H1 (cell line): ENCODE measurements at places on chromosomes 7 and 10. TPM values are rescaled to one million over a fixed set of nuclear protein-coding genes. Genes with fewer than 3 reads are reported as not detected.

Gene WEE2
- total RNA-seq: not detected in 2 replicates

Gene CCL24
- total RNA-seq: not detected in 2 replicates

Gene MRPS24
- total RNA-seq: 132 and 133 TPM in 2 replicates

Gene ST7
- total RNA-seq: 17.4 and 18.0 TPM in 2 replicates

Gene CNOT4
- 24.3 and 25.8 TPM in 2 replicates for total RNA-seq

Gene ZNF25
- total RNA-seq: 0.78 and 1.3 TPM in 2 replicates

Gene IDI2
- total RNA-seq: not detected in 2 replicates

Gene PNLIP
- not detected in 2 replicates for total RNA-seq

Gene TUBAL3
- not detected in 2 replicates for total RNA-seq

Gene CTAGE6
- 0.13 TPM in 1 of 2 replicates, not detected in the other for total RNA-seq

Gene SP4
- total RNA-seq: 24.0 and 24.8 TPM in 2 replicates

Gene PDZD7
- 0.88 and 1.1 TPM in 2 replicates for total RNA-seq

Gene SPDYE2
- not detected in 2 replicates for total RNA-seq

Gene CYP2E1
- total RNA-seq: not detected in 2 replicates

Gene HHEX
- 1.5 and 1.7 TPM in 2 replicates for total RNA-seq

Gene PLXNA4
- 0.76 and 1.8 TPM in 2 replicates for total RNA-seq

Gene GPR22
- total RNA-seq: not detected in 2 replicates

GRCh38 chr7:112071856-112072255 lies 134.3 kb downstream of the DOCK4 start:
- DNase-seq: no peak

DNA sequence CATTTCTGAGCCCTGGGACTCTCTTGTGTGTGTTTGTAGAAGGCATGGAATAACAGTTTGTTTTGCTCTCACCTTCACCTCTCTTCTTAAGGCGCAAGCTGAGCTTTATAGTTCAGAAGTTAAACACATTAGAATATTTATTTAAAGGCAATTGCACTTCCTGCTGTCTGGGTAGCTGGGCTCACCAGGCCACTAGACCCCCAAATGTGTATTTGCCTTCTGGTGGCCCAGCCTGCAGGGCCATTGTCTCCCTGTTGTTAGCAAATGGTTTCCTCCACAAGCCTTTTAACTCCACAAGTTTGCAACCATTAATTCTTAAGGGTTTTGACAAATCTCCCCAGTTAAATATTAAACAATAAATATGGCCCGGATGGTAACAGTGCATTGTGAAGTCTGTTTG lies 31.1 kb upstream of the NEUROD6 start:
- peak; percentile 7 for DNase-seq

- peak; percentile 68 for DNase-seq
Observed at GRCh38 chr7:125316466-125316865, 386.8 kb upstream of the POT1 start.

DNA sequence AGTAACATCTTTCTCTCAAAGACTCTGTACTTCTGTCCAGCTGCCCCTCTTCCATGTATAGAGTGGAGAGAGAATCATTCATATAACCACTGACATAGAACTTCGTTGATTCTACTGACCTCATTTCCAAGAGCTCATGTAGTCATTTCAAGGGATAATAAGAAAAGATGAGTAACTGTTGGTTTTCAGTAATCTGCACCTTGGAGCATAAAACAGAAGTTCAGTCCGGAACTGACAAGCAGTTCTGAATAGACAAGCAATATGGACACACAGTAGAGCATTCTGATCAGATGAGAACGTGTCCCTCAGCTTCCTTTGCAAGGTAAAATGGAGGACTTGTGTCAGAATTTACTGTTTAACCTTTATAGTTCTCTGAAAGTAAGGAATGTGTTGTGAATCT lies 847.1 kb downstream of the REEP3 start:
- no peak for DNase-seq

- no peak for DNase-seq
Observed at GRCh38 chr10:51319173-51319435, 244.8 kb downstream of the PRKG1 start.

DNA sequence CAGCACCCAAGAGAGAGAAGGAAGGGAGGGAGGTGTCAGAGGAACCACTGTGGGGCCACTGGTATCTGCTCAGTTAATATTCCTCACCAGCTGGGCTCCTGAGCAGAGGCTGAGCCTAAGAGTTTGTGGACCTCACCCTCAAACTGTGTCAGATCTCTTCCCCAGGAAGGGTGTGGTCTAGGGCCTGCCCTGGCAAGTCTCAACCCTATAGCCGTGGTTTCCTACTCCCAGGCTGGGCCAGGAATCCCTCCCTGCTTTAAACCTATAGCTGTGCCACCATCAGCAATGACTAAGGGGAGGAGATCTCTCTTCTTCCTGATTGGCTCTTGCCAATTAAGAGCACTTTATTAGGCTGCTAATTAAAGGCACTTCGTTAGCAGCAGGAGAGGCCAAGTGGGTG lies 29.9 kb downstream of the POLL start:
- no peak for DNase-seq

GRCh38 chr7:131720703-131721102 lies 164.3 kb upstream of the PODXL start:
- DNase-seq: no peak

DNA sequence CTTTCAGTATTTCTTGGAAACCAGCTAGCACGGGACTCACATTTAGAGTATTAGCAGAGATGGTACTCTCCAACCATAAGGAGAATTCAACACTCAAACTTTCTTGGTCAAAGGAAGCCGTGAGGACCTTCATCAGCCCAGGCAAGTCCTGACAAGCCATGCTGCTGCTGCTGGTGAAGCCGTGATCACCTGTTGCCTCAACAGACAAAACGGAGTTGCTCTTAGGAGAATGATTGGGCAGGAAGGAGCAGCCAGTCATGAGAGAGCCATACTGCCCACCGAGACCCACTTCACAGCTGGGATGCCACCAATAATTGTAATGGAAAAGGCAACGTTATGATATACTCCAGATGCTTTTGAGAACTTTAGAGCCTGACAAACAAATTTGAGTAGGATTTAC lies 60.8 kb upstream of the PLPP4 start:
- no peak for DNase-seq

DNA sequence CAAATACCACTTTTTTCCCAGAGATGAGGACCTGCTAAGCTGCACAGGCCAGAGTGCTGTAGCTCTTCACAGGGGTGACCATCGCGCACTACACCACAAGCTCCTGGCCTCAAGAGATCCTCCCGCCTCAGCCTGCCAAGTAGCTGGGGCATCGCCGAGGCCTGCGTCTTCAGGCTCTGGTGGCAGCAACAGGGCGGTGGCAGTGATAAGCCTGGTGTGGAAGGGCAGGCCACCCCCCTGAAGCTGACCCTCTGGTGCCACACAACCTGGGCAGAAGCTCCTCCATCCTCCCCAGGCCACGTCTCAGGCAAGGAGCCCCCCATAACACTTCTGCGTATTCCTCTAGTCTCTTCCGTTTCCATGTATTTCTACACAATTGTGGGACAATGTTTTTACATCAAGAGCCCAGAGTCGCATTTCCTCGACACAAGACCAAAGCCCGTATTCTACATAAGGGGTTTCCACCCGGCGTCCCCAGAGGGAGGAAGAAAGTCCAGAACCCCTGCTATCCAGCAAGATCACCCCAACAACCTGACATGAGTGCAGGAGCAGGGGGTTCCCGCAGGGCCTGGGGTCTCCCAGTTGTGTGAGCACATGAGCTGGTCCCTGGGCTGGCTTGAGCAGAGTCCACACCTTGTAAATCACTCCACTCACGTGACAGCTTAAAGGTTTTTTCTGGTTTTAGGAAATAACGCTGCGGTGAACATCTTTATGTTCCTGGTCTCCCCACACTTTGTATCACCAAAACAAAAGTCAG lies 37.6 kb upstream of the NCAPG2 start:
- DNase-seq: peak; percentile 26

- no peak for DNase-seq
Observed at GRCh38 chr7:21243265-21243664, 184.6 kb upstream of the SP4 start.

GRCh38 chr7:47580811-47581331 lies 1.0 kb downstream of the TNS3 start:
- no peak for DNase-seq

GRCh38 chr10:533186-533585 lies 156.3 kb downstream of the DIP2C start:
- DNase-seq: no peak

GRCh38 chr7:55476852-55477780 lies 95.2 kb downstream of the VOPP1 start:
- no peak for DNase-seq

GRCh38 chr7:95725205-95725604 lies 47.1 kb upstream of the DYNC1I1 start:
- no peak for DNase-seq

DNA sequence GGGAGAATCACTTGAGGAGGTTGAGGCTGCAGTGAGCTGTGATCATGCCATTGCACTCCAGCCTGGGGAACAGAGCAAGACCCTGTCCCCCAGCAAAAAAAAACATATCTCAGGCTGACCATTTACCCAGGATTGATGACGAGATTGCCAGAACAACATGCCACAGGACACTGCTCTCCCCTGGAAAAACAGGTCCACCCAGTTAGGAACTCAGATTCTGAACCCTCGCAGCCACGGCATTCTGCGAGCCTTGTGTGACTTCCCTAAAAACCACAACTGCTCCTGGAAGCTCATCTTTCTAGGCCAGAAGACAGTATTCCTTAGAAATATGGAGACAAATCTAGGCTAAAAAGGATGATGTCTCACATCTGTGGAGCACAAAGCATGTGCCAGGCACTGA lies 42.1 kb upstream of the SH2B2 start:
- DNase-seq: no peak

GRCh38 chr7:2493205-2494164 lies 17.3 kb upstream of the GRIFIN start:
- no peak for DNase-seq

DNA sequence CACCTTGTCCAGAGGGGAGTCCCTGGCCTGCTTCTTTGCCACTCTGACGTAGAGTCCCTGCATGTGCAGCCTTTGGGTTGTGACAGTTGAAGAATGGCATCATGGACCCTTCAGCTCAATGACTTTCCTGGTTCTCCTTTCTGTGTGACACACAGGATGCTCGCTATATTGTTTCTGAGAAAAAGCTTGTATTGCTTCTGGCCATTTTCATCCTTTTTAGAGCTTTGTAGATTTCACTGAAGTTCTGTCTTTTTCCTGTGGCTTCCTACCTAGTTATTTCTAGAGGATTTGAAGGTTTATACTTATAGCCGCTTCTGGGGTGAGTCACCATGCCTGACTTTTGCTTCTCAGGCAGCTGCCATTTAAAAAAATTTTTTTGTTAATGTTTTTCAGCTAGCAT lies 27.0 kb downstream of the SND1 start:
- DNase-seq: no peak

GRCh38 chr7:20343205-20343604 lies 12.5 kb downstream of the ITGB8 start:
- no peak for DNase-seq

DNA sequence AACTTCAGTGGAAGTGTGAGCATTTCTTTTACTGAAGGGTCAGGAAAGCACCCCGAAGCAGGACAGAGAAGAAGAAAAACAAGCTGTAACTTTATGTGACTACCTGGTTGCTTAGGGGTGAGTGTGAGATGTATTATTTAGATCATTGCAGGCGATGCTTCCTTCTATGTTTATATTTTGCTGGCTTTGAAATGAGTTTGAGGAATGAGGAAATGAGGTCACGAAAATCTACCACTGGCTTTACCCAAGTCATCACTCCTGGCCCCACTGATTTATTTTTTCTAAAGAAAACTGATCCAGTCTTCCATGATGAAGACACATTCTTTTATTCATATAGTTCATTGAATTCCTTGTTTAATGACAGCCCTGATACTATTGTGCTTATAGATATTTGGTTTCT lies 716.6 kb upstream of the FZD8 start:
- DNase-seq: no peak

GRCh38 chr7:137728426-137728825 lies 118.3 kb downstream of the DGKI start:
- no peak for DNase-seq

DNA sequence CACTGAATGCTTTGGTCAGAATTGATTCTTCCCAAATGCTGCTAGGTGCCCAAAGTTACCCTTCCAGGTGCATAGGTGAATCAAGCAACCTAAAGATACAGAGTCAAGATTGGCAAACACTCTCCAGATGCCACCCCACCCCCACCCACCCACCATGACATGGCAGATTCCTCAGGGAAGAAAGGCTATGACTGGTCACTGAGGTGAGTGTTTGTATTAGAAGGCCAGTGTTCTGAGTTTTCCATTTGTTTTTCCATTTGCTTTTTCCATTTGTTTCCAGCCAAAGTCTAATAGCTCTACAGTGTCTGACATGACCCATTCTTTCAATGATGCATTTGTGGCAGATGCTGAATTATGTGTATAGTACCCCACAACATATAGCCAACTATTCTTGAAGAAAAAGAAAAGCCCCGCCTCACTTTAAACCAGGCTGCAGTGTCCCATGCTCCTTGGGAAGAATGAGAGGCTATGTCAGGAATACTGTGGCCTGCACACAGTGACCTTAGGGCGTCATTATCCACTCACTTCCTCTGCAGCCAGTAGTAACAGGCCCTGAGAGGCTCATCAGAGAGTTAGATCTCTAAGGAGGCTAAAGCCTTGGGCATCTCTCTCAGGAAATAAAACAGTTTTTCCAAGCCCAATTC lies 16.1 kb upstream of the HIBADH start:
- DNase-seq: no peak

- no peak for DNase-seq
Observed at GRCh38 chr10:11154849-11155498, 137.3 kb downstream of the CELF2 start.

DNA sequence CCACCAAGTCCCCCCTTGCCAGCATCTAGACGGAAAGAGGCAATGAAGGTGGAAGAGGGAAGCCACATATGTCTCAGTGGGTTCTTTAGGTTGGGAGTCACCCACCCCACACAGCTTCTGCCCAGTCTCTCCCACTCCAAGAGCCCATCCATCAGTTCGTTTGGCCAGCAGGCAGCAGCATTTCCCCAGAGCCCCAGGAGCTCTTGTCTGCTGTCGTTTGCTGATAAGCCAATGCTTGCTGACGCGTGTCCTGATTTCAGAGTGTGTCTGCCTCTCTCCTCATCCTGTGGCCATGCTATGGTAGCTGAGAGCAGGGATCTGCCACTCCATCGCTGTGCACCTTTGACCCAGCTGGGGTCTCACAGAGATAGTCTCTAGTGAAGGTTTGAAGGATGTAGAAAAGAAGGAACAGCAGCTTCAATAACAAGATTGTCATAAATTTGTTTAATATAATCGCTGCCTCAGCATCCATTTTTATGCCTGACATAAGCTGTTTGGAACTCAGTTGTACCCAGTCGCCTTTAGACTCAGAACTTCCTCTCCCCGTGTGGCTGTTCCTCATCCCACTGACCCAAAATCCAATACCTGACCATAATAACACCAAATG lies 39.4 kb upstream of the GDF10 start:
- peak; percentile 17 for DNase-seq

GRCh38 chr7:47720141-47720906 lies 138.4 kb upstream of the TNS3 start:
- DNase-seq: no peak

DNA sequence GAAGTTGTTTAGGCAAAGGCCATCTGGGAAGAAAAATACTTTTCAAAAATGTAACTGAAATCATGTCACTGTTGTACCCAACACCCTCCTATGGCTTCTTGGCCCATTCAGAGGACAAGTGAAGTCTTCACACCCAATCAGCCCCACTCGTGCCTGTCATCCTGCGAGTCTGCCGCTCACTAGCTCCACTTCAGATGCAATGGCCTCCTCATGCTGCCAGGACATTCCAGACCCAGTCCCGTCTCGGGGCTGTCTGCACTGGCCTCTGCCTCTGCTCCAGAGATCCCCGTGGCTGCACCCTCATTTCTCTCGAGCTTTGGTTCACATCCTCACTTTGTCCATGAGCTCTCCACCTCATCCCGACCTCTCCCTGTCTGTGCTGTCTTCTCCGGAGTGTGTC lies 227.1 kb downstream of the KCNMA1 start:
- DNase-seq: no peak

GRCh38 chr7:91320366-91321078 lies 56.3 kb downstream of the FZD1 start:
- DNase-seq: no peak
